ENCODE measurements at places on chromosomes 4 and X.

DNA sequence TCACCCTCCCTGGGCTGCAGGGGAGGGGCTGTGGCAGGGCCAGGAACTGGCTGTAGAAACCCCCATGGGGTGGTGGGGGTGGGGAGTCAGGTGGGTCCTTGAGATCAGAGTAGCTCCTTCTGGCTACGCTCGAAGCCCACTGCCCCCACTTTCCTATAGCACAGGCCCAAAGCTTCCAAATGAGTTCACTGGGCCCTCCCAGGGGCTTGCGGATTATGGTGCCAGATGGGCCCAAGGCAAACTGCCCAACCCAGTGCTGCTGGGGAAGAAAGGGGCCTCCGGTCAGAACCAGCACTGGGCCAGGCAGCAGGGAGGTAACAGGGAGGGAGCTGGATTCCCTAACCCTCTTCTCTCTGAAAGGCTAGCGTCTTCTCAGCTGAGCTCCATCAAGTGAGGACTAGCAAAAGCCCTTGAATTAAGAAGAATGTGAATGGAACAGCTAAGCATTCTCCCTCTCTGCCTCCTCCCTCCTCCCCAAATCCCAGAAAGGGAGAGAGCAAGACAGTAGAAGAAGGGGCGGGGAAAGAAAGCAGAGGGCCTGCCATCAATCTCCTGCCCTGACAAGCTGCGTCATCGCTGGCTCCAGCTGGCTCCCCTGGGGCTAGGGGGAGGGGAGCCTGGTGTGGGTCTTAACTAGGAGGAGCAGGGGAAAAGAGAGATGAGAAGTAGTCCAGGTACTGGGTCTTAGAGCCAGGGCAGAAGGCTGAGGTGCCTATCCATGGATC, 34.7 kb downstream of the FRMPD3 start:
- DNase-seq = no peak

DNA sequence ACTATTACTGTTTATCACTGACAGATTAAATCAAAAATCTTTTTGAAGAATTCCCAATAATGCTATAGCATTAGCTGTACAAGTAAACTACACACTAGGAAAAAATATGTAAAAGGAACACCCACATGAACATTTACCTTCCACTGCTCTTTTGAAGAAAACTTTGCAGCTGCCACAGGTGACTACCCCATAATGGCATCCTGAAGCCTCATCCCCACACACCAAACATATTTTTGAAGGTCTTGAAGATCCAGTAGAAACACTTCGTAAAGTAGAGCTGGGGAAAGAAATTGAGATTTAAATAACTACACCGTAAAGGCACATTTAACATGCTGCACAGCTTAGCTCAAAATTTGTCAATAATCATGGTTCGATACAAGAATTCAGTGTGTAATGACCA, 182.4 kb downstream of the NR3C2 start:
- DNase-seq = no peak

- no peak for DNase-seq
Observed at GRCh38 chrX:40816906-40817305, 81.6 kb upstream of the MED14 start.

DNA sequence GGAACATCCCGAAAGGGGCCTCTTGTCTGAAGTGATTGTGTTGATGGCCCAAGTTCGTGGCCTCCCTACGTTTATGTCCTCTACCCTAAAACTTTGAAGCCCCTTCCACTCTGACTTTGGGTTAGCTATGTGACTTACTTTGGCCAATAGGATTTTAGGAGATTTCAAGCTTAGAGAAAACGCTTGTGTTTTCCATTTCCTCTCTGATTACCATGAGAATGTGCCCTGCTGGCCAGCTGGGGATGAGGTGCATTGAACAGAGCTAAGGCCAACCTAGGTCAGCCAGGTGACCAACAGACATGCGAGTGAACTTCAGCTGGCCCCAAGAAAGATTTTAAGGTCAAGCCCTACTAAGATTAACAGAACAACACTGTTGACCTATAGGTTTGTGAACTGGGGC, 82.4 kb downstream of the SLC2A9 start:
- no peak for DNase-seq

DNA sequence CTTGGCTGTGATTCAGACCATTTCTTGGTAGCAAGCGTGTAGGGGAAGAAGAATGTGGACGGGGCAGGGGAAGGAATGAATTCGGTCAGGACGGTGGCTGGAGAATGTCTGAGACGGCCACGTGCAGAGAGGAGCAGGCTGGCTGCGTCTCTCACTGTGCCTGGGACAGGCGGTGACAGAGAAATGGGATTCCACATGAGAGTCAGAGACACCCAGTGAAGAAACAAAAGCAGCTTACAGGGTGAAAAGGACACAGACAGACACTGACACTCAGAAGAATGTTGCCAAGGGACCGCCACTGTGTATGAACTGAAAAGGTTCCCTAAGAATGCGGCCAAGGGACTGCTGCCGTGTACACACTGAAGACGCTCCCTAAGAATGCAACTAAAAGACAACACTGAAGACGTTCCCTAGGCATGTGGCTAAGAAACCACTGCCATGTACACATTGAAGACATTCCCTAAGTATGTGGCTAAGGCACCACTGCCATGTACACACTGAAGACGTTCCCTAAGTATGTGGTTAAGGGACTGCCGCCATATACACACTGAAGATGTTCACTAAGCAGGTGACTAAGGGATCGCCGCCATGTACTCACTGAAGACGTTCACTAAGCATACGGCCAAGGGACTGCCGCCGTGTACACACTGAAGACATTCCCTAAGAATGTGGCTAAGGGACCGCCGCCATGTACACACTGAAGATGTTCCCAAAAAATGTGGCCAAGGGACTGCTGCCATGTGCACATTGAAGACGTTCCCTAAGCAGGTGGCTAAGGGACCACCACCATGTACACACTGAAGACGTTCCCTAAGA, 49.1 kb downstream of the DHRSX start:
- DNase-seq = no peak

DNA sequence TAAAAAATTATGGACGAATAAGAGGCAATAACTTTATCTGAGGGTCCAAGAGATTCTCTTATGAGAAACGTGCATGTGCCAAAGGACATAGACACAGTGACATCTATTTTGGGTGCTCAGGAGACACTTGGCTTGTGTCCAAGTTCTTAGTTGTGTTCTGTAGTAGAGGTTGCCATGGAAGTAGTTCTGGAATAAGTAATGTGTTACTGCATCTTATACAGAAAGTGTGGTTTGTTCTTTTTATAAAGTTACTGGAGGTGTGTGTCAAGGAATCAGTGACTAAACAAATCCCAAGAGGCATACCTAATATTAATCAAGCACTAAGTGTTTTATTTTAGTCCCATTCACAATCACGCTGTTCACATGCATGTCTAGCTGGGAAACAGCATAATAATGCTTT, 305.7 kb downstream of the ARHGAP24 start:
- no peak for DNase-seq

DNA sequence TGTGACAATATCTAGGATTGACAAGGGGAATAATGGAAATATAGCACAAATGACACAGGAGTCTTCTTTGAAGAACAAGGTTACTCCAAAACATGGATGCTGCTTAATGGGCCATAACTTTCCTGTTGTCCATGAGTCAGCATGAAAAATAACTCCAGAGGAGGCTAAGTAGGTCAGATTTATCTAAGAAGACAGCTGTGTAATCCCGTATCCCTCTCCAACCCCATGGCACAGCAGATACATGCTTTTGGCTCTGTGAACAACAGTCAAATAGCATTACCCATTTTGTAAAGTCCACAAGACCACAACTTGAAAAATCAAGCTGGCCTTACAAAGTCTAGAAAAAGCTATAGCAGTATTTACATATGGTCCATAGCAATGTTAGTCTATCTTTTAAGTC, 2.1 kb upstream of the TMEM131L start:
- DNase-seq = no peak

GRCh38 chr4:111453216-111453615, 692.0 kb upstream of the FAM241A start:
- DNase-seq = no peak

GRCh38 chr4:70885174-70885573, 17.0 kb upstream of the MOB1B start:
- no peak for DNase-seq

DNA sequence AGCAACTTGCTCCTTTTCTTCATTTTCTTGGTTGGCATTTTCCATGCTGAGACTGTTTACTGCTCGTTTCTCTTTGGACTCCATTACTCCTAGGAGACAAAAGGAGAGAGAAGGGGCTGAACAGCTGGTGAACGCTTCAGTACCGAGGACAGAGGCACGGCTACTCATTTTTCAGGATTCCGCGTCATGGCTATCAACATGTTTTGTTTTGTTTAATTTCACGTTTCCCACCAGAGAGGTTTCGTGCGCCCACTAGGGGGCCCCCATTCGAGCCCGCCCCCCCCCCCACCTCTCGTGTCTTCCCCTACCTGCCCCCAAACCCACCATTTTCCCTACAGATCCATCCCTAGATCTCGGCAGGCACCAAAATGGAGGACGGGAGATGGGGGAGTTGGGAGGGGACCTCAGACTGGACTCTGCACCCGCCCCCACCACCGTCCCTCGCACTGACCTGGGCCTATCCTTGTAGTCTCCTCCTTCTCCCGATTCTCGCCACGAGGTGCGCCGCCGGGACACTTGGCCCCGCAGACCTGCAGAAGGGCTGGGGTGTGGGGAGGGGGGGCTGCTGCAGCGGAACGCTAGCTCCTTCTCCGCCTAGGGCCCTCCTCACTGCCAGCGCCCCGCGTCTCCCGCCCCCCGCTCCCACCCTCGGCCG, 653 bp downstream of the BEX1 start:
- DNase-seq = no peak

- no peak for DNase-seq
Observed at GRCh38 chr4:39609454-39609931, 29.2 kb downstream of the SMIM14 start.

All from activated T-helper 1 cell treated with anti-CD3 and anti-CD28 coated beads, Interleukin-2, amount 50 U/mL, for 16 hours (primary cell).